Effector CD4-positive, alpha-beta T cell (primary cell): ENCODE measurements at places on chromosomes 1 and 21.

DNA sequence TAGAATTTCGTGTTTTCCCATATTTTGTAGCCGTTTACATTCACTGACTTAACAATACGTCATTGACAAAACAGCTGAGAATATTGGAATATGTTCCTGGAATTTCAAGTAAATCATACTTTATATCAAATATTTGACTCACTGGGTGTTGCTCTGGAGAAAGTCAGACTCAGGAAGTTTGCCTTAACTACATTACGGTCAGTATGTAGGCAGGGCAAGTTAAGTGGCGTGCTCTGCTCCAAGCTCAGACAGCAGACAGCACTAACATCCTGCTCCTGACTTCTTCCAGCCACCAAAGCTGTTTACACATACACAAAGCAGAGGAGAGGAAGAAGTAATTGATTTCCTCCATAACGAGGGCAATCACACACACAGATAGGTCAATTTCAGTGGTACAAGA lies 414.6 kb downstream of the LRRIQ3 start:
- no peak for DNase-seq

DNA sequence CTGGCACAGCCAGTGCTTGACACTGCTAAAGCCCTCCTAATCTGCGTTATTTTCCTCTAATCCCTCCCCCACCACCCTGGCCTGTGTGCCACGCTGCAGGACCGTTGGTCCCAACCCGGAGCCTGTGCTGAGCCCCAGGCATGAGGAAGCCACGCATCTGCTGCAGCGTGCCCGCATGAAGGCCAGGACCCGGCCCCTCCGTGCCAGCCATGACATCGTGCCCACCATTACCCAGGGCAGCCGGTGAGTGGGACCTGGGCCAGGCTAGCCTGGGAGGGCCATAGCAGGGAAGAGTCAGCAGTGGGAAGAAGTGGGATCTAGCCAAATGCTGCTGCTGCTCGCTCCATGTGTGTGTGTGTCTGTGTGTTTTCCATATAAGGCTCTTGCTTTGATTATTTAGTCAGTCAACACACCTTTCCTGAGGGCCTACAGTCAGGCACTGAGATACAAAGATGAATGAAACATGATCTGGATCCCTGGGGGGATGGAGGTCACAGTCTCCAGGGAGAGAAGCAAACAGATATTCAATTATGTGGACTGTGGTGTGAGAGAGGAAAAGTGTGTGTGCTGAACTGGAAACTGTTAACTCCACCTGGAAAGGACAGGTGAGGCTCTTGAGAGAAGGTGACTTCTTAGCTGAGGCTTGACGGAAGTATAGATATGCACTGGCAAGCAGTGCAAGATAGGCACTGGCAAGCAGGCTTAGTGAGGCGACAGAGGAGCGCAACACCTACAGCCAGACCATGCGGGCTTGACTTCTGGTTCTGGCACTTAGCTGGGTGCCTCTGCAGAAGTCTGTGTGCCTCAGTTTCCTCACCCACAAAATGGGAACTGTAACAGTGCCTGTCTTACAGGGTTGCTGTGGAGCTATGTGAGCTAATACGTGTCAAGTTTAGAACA lies 15.9 kb downstream of the KIAA1614 start:
- no peak for DNase-seq

DNA sequence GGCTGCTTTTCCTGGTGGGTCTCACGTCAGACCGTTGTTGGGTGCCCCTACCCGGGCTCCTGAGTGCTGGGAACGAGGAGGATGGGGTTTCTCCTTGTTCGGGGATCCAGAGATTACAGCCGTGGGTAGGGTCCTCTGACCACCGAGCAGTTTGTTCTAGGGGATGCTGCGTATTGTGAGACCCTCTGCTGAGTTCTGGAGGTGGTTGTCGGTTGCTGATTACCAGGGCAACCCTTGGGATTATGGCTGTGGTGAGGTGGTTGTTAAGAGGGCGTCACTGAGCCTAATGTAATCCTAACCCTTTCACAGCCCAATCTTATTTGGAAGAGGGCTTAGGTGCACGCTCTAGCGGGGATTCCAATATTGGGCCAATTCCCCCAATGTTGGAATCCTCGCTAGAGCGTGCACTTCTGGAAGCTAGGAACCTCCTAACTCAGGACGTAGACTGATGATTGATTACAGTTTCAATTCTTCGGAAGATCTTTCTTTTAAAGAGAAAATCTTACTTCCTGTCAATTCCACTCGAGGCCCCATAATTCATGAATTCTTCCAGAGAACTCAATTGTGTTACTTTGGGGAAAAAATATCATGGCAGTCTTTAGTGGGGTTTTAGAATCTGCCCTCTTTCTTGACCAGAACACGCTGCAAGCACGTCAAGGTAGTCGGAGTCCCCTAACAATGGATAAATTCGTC lies 483 bp downstream of the TCEANC2 start:
- no peak for DNase-seq

DNA sequence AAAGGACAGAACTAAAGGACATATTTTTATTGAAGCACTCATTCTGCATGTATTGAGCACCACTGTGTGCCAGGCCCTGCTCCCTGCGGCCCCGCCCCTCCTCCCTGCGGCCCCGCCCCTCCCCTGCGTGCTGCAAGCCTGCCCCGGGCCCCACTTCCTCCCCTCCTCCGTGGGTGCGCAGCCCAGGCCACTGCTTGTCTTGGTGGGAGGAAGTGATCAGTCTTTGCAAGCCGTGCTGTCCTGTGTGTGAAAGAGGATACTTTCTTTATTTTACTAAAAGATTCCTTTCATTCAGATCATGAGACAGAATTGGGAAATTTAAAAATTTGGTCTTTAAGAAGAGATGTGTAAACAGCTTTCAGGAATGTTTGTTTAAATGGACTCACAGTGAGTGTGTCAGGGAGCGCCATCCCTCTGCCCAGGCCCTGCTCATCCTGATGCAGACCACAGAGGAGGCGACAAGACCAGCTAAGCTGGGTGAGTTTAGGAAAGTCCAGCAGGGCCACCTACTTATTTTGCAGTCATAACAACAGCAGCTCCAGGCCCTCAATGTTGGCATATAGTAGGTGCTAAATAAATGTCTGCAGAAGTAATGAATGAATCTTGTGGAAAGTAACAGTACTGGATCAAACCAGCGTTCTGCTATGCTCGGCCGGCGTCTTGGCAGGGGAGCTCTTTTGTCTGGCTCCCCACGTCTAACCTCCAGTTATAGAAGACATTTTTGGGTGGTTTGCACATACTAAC lies 88.3 kb upstream of the SELENON start:
- DNase-seq = peak; percentile 22

GRCh38 chr1:94351481-94351880 lies 66.7 kb upstream of the ABCD3 start:
- DNase-seq = no peak

DNA sequence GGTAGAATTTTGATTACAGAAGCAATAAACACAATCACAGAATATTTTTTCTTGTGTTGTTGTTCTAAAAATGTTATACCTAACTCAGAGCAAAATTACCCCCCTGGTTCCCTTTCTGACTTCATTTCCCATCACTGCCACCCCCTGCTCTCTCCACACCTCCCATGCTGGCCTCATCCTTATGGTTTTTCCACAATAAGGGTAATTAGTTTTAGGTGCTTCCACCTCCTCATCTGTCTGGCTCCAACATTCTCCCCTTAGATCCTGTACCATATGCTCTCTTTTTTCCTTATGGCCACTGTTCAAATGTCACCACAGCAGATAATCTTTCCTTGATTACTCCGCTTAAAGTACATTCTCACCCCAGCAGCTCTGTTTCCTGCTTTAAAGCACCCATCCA lies 2208.6 kb downstream of the MRPL39 start:
- DNase-seq = no peak

- no peak for DNase-seq
Observed at GRCh38 chr1:37954316-37954971, 7.6 kb upstream of the INPP5B start.

DNA sequence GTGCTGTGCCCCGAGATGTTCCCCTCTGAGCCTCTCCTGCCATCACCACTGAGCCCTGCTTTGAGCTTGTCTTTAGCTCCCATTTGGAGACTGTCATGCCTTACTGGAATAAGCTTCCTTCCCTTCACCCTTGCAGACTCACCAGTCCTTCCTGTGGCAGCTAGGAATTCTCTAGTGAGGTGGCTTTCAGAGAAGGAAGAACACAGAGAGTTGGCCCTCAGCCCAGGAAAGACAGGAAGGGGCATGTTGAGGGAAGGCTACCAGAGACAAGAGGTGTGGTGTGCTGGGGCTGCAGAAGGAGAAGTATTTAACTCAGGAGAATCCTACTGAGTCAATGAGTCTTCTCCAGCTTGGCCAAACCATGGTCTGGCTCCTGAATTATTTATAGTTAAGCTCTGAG lies 76.3 kb downstream of the UCK2 start:
- no peak for DNase-seq

DNA sequence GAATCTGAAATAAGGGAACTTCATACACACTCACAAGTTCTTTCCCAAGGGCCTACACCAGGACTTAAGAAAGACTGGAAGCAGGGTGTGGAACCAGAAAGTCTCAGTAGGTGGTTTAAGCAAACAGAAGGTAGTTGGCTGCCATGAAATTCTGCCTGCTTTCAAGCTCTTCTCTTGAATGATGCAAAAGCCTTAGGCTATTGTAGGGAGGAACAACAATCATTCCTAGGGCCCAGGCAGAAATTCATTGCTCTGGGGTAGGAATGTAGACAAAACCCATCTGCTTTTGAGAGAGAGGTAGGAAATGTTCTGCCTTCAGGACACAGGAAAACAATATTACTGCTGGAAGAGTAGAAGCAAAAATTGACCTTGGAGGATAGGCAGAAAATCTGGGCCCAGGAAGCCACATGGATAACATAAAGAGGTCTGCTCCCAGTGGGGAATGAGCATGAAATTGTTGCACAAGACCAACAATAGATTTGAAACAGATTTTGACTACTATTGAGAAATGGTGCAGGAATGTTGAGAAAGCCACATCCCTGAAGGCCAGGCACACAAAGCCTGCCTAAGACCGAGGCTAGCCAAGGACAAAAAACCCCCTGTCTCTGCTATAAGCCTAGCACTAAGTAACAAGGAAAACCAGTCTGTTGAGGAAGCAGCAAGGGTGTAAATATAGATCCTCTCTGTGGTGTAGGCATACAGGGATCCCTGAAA lies 22.7 kb upstream of the SFT2D2 start:
- DNase-seq = no peak

GRCh38 chr1:165847486-165847885 lies 20.1 kb downstream of the UCK2 start:
- DNase-seq = no peak

GRCh38 chr1:33641104-33641830 lies 168.8 kb downstream of the ZSCAN20 start:
- DNase-seq = no peak

GRCh38 chr1:9121496-9122409 lies 7.1 kb downstream of the GPR157 start:
- DNase-seq = no peak

GRCh38 chr1:39214021-39214713 lies 9.7 kb downstream of the MACF1 start:
- no peak for DNase-seq

- no peak for DNase-seq
Observed at GRCh38 chr21:33121715-33122475, 52.0 kb downstream of the OLIG1 start.

DNA sequence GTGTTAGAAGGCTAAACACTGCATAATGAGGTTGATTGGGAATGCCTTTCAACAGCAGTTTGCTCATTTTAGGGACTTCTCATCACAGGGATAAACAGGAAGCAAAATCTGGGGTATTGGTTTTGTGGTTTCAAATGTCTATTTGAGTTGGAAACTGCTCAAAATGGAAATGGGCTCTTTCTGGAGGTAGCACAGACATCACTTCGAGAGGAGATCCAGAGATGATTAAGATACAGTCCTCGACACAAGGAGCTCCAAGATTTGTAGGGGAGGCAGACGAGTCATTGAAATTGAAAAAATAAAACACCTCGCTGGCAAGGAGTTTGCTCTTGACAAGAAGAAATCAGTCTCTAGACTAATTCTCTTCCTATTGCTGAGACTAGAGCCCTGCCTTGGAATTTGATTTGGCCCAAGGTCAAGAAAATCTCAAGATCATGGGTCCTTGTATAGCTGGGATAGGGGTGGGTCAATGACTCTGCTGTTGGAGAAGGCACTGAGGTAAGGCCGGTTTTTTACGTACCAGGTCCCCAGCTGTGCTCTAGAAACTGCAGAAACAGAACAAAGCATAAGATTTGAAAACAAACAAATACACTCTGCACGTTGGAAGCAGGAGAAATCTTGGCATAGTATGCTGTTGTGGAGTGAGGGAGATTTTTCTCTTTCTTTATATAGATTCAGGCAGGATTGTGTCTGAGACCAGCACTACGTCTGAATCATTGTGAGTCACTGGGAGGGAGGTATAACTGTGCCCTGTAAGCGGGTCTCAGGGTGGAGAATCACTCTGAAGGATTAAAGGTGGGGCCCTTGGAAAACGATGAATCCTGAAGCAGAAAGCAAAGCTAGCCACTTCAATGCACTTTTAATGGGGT lies 17.7 kb upstream of the KLHDC8A start:
- DNase-seq = no peak

- DNase-seq = no peak
Observed at GRCh38 chr1:36080801-36081200, 3.1 kb upstream of the TEKT2 start.

DNA sequence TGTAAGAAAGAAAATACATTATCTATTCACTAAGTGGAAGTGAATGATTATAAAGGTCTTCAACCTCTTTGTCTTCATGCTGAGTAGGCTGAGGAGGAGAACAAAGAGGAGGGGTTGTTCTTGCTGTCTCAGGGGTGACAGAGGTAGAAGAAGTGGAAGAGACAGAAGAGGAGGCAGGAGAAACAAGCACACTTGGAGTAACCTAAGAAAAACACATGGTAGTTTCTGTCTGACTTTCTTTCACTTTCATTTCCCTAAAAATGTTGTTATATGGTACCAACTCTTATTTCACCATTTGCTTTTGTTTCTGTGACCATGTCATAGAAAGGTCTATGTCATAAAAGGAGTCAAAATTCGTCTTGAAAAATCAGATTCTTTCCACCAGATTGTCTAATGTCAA lies 696.6 kb upstream of the BRINP3 start:
- DNase-seq = no peak

GRCh38 chr1:156897078-156897825 lies 3.7 kb downstream of the PEAR1 start:
- no peak for DNase-seq

- no peak for DNase-seq
Observed at GRCh38 chr1:181485287-181486097, 2.2 kb downstream of the CACNA1E start.

DNA sequence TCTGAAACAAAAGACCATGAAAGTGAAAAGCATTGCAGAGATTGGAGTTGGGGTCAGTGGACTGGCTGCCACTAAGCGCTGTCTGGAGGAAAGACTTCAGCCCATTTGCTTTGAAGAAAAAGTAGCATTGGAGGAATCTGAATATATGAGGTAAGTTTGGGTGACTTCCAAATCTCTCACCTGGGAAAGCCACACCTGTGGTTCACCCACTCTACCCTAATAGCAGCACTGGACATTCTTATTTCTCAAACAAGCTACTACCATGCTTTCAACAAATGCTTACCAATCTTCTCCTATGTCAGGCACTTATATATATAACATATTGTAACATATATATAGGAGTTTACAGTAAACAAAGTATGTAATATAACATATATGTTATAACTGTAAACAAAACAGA lies 76.0 kb upstream of the POGK start:
- DNase-seq = no peak
